Regular cardiac myocyte (primary cell): ENCODE measurements at places on chromosomes 2 and 18. TPM values are rescaled to one million over a fixed set of nuclear protein-coding genes. Genes with fewer than 3 reads are reported as not detected.

C2orf81 gene
- total RNA-seq, result 0.58 and 1.1 TPM in 2 replicates

KIAA2012 gene
- total RNA-seq, result under 0.01 TPM in 2 replicates

CDKL4 gene
- 1.7 and 11.8 TPM in 2 replicates for total RNA-seq

SLC1A4 gene
- total RNA-seq, result 9.2 and 14.4 TPM in 2 replicates
